Right renal pelvis (tissue), 4 donors: ENCODE measurements at places on chromosomes 7 and 10. TPM values are rescaled to one million over a fixed set of nuclear protein-coding genes. Genes with fewer than 3 reads are reported as not detected.

Gene EN2
- 0.07 TPM for polyA plus RNA-seq

Gene FAM237B
- 0.40 TPM for polyA plus RNA-seq

DNA sequence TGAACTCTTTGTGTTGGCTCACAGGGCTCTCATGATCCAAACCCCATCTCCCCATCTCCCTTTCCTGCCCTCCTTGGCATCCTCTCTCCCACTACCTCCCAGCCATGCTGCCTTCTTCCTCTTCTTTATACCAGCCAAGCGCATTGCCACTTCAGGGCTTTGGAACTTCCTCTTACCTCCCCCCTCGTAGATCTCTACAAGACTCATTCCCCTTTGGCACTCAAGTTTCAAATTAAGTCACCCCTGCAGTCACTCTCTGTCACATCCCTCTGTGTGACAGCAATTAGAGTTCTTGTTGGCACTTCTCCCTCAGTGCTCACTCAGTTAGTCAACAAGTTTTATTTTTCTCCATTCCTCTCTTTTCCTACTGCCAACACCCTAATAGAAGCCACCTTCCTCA, 20.8 kb upstream of the NRP1 start:
- no peak for DNase-seq

- DNase-seq: no peak
Measured at GRCh38 chr10:99331207-99331803, 2.1 kb downstream of the CNNM1 start.

- DNase-seq: no peak
Measured at GRCh38 chr7:55177589-55178261, 158.9 kb downstream of the EGFR start.

- DNase-seq: no peak
Measured at GRCh38 chr7:42351316-42351935, 114.4 kb upstream of the GLI3 start.

GRCh38 chr10:82144153-82144552, 269.2 kb downstream of the NRG3 start:
- DNase-seq: no peak
